ENCODE measurements at places on chromosomes 7 and 10. TPM values are rescaled to one million over a fixed set of nuclear protein-coding genes. Genes with fewer than 3 reads are reported as not detected.

The NRCAM gene
- total RNA-seq: 0.62 TPM

The CDH23 gene
- 0.12 TPM for total RNA-seq

The CHAT gene
- total RNA-seq: not detected

The CDC123 gene
- total RNA-seq: 175 TPM

The GIMAP6 gene
- total RNA-seq: 0.25 TPM

The ACBD7 gene
- 4.5 TPM for total RNA-seq

The SPDYE1 gene
- total RNA-seq: not detected

The VWDE gene
- 0.33 TPM for total RNA-seq

The NXPH1 gene
- total RNA-seq: not detected

The RBM33 gene
- total RNA-seq: 29.0 TPM

The OR2A42 gene
- total RNA-seq: not detected

The WNT2 gene
- total RNA-seq: 3.6 TPM

The SOSTDC1 gene
- total RNA-seq: not detected

The FAM20C gene
- 35.9 TPM for total RNA-seq

The MMD2 gene
- not detected for total RNA-seq

The GFRA1 gene
- total RNA-seq: not detected

The CHRM2 gene
- total RNA-seq: 2.2 TPM

Data from uterine smooth muscle cell (primary cell).